SHP77 treated with DMSO at 0.1 percent for 48 hours (cell line): ENCODE measurements at places on chromosomes 1 and 21.

DNA sequence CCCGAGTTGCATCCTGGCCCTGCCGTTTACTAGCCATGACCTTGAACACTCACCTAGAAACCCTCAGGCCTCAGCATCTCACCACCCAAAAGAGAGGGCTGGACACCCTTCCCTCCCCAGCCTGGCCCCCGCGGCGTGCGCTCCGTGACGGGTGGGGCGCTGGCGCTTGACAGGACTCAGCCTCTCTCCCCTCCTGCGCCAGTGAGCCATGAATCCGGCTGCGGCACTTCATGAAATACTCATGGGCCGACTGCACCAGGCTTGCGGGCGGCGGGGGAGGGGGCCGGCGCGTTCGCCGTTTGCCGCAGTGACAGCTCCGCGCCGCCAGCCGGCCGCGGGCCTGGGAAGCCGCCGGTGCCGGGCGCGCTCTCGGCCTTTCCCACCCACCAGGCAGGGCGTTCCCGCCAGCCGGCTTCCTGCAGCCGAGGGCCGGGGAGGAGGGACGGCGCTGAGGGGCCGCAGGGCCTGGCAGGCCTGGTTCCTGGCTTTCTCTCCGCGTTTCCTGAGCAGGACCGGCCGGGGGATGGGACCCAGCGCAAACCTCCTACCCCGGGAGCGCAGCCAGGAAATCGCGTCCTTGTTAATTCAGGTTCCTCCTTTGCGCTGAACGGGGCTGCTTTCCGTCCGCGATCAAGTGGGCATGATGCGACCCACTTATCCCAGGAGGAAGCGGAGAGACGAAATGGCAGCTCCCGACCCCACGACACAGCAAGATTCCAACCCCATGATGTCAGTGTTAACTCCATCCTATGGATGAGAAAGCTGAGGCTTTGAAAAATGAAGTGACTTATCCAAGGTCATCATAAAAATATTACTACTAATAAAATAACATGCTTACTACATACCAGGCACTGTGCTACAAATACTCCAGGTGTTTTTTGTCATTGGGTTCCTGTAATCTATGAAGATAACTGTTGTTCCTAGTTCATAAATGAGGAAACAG lies 9.1 kb upstream of the LUZP1 start:
- DNase-seq, result no peak

GRCh38 chr1:41623736-41624135 lies 139.3 kb upstream of the EDN2 start:
- DNase-seq, result no peak

DNA sequence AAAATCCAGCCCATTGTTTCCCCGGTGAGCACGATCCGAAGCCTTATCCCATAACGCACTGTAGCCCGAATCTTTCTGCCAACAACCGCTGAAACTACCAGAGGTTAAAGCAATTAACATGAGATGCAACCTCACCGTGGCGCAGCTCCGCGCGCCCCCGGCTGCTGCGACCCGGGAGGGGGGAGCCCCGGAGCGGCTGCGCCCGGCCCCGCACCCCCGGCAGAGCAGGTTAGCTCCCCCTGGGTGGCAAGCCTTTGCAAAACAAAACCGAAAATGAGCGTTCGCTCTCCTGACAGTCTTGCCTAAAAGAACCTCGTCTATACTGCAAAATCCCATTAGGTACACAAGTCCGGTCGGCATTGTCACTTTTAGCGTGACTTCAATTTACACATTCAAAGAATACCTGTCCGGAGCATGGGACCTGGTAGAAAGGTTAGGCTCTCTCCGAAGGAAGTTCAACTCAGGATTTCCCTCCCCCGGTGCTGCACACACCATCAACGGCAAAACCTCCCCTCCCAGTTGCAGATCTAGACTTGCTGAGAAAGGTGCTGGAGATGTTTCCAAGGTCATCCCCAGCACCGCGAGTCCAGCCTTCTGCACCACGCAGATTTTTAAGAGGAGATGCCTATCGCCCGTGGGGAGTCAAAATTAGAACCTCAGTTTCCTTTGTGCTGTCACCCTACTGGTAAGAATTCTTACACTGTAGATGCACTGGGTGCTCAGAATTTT lies 107.5 kb downstream of the ZNF281 start:
- DNase-seq, result no peak

- DNase-seq, result no peak
Observed at GRCh38 chr21:27674041-27674615, 707.2 kb upstream of the ADAMTS5 start.

GRCh38 chr1:169109561-169110134 lies 3.2 kb downstream of the ATP1B1 start:
- DNase-seq, result peak; percentile 74

DNA sequence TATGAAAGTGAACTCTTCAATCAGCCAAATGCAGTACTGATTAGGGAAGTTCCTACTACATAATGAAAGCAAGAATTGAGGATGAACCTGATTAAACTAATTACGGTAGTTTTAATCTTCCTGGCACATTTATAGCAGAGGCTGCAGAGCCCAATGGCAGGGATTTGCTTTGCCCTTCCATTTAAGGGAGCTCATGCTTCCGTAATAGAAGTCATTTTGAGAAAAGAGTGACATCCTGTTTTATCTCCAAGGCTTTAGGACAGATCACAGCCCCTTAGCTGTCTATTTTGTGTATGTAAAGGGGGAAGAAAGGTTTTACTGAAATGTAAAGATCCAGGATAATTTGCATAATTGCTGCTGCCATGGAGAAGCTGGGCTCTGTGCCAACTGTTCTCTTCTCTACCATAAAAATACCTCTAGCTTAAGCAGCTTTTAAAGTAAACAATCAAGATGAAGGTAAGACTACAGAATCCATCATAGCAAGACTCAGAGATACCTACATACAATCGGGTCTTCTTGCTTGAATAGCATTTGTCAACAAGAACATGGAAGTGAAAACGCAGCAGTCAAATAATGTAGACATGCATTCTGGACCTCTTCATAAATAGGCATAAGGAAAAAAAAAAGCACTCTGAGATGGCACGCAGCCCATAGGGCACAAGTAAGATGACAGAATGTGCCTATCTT lies 62.5 kb downstream of the ASH1L start:
- DNase-seq, result peak; percentile 53

- DNase-seq, result peak; percentile 89
Observed at GRCh38 chr1:23591460-23592208, 32.3 kb upstream of the ID3 start.

DNA sequence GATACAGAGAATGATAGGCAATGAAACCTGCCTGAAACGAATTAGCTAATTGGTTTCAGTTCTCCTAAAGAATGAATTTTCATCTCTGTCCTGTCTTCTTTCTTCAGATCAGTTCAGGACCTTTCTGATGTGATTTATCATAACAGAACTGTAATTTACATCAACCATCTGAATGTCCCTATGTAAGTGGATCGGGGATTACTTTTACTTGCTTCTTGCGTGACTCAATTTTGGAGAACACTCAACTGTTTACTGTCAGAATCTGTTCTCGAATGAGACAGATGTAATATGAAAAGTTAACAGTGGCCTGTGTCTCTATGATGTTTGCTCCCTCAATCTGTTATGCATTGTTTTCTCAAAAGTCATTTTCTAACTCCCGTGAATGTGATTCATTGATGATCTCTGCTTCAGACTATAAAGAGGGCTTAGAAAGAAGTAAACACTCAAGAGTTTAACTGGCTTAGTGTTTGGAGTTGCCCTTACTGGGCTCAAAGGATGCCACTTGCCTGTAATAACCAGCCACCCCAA lies 111.0 kb downstream of the GABPA start:
- DNase-seq, result no peak

- no peak for DNase-seq
Observed at GRCh38 chr21:42421018-42421793, 17.5 kb downstream of the UBASH3A start.

DNA sequence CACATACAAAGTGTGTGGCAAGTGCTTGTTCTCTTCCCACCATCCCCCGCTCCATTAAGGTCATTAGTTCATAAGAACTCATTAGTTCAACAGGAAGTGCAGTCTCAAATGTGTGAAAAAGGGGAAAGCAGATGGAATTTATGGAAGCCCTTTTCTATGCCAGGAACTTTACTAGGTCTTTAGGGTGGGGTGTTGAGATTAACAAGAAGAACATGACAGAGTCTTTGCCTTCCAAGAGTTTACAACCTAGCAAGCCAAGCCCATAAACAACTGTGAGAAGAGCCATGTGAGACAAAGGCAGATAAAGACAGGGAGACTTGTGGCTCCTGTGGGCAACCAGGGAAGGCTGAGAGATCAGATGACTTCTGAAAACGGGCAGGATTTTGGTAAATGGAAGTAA lies 21.4 kb downstream of the PLEKHA6 start:
- no peak for DNase-seq

GRCh38 chr1:58136387-58136786 lies 410.1 kb downstream of the OMA1 start:
- DNase-seq, result no peak

GRCh38 chr1:242185731-242186130 lies 186.8 kb upstream of the MAP1LC3C start:
- no peak for DNase-seq

DNA sequence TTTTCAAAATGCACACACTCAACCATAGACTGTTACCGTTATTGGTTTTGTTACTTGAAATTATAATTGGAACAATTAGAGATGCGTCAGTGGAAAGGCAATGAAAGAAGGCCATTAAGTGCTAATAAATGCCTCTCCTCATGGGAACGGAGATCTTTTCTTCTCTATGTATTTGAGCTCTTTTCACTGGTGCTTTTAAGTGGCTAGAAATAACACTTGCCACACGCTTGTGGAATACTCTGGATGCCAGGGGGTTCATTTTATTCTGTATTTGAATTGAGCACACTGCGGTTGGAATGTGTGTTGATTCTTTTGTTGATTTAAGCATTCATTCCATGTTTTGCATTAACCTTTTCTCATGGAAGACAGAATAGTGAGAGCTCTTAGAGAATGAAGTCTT lies 68.4 kb downstream of the DNM3 start:
- DNase-seq, result no peak

- DNase-seq, result no peak
Observed at GRCh38 chr1:156149374-156150332, 3.7 kb upstream of the SEMA4A start.

- no peak for DNase-seq
Observed at GRCh38 chr1:115727706-115728249, 40.7 kb downstream of the CASQ2 start.

- DNase-seq, result no peak
Observed at GRCh38 chr1:178867670-178868069, 3.2 kb downstream of the ANGPTL1 start.

GRCh38 chr21:16455978-16456377 lies 726.2 kb downstream of the USP25 start:
- no peak for DNase-seq

- no peak for DNase-seq
Observed at GRCh38 chr1:81472387-81472786, 328.3 kb upstream of the ADGRL2 start.

DNA sequence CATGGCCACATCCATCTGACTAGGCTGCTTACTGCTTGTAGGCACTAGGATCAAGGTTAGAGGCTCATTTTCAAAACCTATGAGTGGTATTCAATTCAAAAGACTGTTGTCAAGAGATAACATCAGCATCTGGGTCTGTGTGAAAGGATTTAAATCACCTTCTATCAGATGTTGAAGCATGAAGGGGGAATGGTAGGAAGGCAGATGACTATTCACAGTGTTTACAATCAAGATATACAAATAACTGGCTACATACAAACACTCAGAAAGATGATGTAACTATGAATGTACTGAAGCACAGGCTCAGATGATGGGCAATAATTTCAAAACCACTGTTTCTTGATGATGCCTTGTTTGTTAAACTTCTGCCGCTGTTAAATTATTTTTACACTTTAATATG lies 249.2 kb downstream of the SLC45A1 start:
- no peak for DNase-seq

DNA sequence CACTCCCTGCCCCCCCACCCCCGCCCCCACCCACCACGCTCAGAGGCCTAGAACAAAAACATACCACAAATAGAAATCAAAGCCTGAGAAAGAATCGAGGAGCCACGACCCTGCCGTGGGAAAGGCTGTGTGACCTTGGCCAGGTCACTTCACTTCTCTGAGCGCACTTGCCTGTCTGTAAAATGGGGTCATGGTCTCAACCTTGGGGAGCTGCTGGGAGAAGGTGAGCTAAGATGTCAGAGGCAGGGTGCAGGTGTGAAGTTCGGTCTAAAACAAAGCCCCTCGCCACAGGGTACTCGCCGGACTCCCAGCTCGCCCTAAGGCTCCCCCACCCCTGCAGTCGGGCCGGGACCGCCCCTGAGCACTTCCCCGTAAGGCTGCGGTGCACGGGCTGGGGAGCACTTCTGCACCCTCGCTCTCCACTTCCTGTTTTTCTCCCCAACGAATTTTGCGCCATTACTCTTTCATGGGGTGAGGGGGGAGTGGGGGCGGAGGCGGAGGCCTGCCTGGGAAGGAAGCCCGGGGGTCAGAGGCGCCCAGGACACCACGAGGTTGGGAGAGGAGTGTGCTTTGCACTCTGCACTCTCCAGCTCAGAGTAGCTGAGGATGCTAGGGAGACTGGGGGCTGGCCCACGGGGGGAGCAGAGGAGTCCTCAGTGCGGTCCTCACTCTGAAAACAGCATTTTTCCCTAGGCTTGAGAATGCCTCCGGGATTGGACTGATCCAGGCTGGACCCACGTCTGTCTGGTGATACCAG lies 21.9 kb upstream of the PIK3CD start:
- DNase-seq, result no peak

DNA sequence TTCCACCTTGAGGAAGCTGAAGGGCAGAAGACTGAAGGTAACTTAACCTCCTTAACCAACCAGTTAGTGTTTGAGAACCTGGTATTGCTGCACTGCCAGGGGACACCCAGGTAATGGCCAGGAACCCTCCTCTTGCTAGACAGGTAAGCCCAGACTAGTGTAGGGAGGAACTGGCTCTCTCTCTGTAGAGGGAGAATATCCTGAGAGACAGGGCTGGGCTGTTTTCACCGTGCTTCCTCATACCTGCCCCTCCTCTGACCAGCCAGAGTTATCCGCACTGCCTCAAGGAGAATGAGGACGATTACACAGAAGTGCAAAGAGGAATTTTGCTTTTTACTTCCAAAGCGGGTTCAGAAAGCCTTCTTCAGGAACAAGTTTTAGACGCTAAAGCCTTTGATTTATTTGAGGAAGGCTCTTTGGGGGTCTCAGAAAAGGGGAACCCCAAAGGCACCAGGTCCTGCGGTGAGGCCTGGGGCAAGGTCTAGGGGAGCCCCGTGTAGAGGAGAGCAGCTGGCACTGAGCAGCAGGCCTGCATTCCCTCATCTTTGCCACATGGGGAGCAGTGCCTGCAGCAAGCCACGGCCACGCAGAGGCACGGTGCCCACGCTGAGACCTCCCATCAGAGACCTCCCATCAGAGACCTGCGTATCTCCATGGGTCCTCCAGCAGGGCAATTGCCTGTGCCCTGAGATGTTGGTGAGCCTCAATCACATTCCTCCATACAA lies 13.5 kb downstream of the GNG4 start:
- DNase-seq, result no peak

DNA sequence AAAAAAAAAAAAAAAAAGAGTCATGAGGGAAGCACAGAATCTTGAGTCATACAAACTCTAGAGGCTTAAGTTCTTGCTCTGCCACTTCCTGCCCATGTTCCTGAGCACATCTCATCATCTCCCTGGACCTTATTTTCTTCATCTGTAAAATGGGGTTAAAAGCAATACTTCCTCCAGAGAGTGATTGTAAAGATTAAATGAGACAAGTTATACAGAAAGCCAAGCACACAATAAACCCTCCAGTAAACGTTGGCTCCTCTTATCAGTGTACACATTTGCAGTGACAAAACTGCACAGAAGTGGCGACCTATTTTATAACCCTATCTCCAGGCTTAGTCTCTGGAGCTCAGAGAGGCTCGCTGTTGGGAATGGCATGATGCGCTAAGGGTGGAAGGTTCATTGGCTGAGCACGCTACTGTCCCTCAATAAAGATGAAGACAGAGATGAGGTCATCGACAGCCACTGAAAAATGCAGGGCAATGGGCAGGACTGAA lies 82.1 kb downstream of the RRAGC start:
- no peak for DNase-seq
